ENCODE measurements at places on chromosomes 6 and 20. TPM values are rescaled to one million over a fixed set of nuclear protein-coding genes. Genes with fewer than 3 reads are reported as not detected.

TP53RK gene
- total RNA-seq, result 18.8 TPM

RAD21L1 gene
- not detected for total RNA-seq

NRSN1 gene
- total RNA-seq, result not detected

LRRN4 gene
- total RNA-seq, result not detected

ADGRF1 gene
- total RNA-seq, result not detected

OR2H1 gene
- total RNA-seq, result not detected

DYNLRB1 gene
- 65.9 TPM for total RNA-seq

OR2B6 gene
- not detected for total RNA-seq

FGD2 gene
- 435 TPM for total RNA-seq

ULBP1 gene
- 1.9 TPM for total RNA-seq

ANKEF1 gene
- 2.0 TPM for total RNA-seq

SUPT3H gene
- total RNA-seq, result 9.9 TPM

IL20RA gene
- not detected for total RNA-seq

DNA sequence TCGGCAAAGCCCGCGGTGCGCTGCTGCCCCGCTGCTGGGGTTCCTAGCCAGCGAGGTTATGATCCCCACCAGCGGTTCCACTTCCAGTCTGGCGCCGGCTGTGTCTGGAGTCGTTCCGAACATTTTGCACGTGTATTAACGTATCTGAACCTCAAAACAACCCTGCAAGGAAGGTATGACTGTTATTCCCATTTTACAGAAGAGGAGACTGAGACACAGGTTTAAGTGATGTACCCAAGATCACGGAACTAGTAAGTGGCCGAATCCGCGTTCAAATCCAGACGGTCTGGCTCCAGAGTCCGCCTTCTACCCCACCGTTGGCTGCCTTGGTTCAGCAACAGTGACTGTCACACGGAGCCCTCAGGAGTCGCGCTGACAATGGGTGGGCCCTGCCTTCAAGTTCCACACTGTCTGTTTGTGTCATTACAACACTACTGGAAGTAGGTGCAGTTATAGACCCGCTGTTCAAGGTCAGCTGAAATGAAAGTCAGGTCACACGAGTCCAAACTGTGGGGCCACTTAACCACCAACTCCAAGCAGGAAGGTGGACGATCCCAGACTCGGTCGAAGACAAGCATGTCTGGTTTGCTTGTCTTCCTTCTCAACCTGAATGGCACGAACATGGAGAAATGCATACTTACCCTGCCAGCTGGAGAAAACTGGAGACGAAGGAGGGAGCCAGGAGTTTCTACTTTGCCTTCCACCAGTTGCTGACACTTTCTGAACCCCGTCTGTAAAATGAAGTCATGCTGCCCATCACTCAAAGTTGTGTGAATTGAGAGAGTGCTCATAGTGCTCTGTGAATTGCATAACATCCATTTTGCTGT, 803 bp upstream of the SRXN1 start:
- no peak for DNase-seq

DNA sequence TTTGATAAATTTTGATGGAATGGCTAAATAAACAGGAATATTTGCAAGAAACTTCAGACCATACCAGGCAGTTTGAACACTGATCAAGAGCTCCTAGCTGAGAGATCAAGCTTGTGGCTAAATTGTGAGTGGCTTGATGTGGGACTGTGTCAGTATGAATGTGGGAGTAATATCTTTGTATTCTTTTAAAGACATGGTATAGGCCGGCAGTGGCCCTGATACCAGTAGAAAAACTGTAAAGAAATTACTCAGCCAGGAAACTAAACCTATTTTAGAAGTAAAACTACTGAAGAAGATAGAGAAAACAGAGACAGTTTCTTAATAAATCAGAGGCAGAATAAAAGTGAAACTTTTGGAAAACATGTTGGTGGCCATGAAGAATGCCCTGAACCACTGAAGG, 608.4 kb upstream of the SYNCRIP start:
- no peak for DNase-seq

DNA sequence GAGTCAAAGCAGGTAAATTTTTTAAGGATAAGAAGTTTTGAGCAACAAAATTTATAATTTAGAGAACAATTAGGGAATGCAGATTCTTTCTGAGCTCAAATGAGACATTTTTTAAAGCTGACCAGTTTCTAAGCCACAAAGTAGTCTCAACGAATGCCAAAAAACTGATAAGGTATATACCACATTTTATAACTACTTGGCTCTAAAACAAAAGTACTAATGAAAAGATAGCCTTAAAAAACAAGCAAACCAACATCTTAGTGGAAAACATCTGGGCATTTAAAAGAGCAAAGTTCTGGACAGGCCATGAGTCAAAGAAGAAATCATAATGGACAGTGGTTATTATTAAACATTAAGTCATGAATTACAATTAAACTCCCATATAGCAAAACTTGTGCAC, 23.2 kb upstream of the RNF146 start:
- DNase-seq, result no peak

GRCh38 chr6:146433881-146434731, 109.5 kb upstream of the RAB32 start:
- DNase-seq, result no peak

- no peak for DNase-seq
Observed at GRCh38 chr6:1176567-1176966, 135.3 kb upstream of the FOXQ1 start.

- DNase-seq, result no peak
Observed at GRCh38 chr6:133376743-133377142, 135.6 kb downstream of the EYA4 start.

DNA sequence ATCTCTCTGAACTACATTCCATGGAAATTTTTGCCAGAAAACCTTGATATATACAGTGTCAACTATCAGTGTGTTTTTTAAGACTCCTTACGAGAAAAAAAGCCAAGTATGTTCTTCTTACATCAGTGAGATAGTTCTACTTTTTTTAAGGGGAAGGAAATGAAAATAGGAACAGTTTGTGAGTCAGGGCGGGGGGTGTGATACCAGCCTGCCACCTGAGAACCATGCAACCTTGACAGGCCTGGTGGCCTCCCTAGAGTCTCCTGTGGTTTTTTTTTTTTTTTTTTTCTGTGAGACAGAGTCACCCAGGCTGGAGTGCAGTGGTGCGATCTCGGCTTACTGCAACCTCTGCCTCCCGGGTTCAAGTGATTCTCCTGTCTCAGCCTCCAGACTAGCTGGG, 96.3 kb upstream of the GCM1 start:
- peak; percentile 42 for DNase-seq

DNA sequence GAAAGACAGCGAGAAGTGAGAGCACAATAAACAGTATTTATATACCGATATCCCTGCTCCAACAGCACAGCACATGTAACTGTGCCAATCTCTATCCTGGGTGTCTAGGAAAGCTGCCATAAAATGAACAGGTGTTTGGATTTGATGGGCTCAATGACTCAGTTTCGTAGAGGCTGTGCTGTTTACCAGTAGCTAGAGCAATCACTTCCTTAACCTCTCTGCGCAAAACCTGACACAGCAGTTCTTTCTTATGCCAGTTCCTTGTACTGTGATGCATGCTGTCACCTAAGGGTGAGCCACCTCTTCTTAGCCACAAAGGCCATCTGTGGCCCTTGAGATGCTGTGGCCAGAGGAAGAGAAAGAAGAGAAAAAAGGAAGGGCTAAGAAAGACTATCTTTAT, 59.3 kb downstream of the SHPRH start:
- no peak for DNase-seq

- no peak for DNase-seq
Observed at GRCh38 chr6:35718911-35719381, 17.9 kb upstream of the ARMC12 start.

DNA sequence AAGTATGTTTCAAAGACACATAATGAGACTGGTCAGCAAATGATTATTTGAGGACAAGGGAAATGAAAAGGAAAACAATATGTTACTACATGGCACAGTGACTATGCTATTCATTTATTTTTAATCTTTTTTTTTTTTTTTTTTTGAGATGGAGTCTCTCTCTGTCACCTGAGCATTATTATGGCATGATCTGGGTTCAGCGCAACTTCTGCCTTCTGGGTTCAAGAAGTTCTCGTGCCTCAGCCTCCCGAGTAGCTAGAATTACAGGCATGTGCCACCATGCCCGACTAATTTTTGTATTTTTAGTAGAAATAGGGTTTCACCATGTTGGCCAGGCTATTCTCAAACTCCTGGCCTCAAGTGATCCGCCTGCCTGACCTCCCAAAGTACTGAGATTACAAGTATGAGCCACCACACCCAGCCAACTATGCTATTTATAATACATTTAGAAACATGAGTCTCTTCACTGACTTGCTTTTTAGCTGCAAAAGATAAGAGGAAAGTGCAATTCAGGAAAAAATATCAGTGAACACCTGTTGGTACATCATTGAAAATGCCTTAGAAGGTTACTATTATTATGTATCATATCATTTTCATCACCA, 3.4 kb downstream of the CALHM4 start:
- DNase-seq, result no peak

- DNase-seq, result no peak
Observed at GRCh38 chr6:109507490-109508072, 24.6 kb upstream of the ZBTB24 start.

GRCh38 chr20:32204205-32205109, 3.1 kb downstream of the PLAGL2 start:
- DNase-seq, result no peak

- DNase-seq, result no peak
Observed at GRCh38 chr6:138521790-138522189, 22.5 kb upstream of the NHSL1 start.

DNA sequence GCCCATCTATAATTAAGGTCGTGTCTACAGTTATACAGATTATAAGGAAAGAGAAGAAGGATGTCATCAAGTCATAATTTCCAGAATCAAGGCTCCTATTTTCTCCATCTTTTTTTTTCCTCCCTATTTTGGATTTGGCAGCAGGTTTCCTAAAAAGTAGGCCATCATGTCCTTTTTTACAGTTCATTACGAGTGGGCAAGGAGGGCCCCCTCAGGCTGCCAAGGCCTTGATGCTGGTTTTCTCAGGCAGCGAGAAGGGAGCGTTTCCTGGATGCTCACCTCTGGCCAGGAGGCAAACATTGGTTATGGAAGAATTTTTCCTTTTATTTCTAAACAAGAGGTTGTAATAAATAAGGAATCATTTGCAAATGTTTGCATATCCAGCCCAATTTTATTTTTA, 414.6 kb downstream of the DHX35 start:
- DNase-seq, result no peak

- DNase-seq, result no peak
Observed at GRCh38 chr6:50285735-50286134, 236.0 kb upstream of the DEFB112 start.

GRCh38 chr6:158910484-158911440, 89.2 kb downstream of the RSPH3 start:
- DNase-seq, result peak; percentile 36

DNA sequence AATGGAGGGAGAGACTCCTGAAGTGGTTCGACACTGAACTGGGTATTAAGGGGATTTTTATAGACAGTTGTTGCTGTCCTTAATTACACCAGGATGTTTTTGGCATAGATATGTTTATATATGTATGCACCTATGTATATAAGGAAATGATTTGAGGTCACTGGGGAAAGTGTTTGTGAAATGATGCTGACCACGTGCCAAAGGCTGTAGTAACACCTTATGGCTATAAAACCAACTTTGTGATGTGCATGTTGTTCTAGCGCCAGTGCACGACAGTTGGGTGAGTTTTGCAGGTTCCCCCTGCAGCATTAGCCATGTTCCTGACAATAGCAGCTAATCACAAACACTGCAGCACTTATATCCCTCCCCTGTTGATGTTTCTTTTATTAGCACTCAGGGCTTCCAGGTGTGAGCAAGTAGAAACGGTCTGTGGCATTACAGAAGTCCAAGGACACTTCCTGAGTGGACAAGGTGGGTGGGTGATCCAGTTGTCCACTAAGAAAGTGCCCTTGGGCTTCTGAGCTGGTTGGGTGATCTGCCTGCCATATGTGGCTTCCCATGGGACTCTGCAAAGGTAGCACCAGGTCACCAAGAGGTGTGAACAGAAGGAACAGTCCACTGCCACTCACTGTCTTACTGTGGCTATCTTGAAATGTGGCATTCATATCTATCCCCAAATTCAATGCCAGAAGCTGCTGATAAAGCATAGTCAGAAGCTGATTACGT, 63.0 kb upstream of the RBM24 start:
- DNase-seq, result no peak

- peak; percentile 45 for DNase-seq
Observed at GRCh38 chr6:10720265-10720959, 2.5 kb upstream of the TMEM14C start.

DNA sequence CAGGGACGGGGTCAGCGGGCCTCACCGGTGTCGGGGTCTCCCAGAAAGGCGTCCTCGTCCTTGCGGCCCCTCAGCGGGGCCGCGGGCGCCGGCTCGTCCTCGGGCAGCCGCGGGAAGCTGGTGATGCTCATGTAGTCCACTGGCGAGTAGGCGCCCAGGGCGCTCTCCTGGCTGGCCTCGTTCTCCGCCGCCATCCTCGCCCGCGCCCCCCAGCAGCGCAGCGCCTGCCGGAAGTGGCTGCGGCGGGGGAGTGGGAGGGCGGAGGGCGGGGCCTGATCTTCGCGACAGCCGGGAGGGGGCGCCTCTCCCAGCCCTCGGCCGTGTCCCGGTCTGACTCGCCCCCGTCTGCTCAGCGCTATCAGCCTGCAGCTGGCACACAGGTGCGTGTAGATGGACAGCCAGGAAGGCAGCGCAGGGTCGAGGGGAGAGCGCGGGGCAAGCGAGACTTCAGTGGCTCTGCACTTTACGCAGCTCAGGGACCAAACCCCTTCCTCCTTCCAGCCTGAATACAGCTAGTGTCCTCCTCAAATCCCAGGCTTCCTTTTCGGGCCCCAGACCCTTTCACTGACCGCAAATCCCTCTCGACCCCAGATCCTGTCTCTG, at the start of gene GGT7:
Gene GGT7 (minus strand): TSS at position 235 of the 603 bp plus-strand sequence. CDS start 41 bp downstream, at position 194.
- peak; percentile 84 for DNase-seq

- DNase-seq, result no peak
Observed at GRCh38 chr6:62652692-62653328, 366.8 kb upstream of the KHDRBS2 start.

DNA sequence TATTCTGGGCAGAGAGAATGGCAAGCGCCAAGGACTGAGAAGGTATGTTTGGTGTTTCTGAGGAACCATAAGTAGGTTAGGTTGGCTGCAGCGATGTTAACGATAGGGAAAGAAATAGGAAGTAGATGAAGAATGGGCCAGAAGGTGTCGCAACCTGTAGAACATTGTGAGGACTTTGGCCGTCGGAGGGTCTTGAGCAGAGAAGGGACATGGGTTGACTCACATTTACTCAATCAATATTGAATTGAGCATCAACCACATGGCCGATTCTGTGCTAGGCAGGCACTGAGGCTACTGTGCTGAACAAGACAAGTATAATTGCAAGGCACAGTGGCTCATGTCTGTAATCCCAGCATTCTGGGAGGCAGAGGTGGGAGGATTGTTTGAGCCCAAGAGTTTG, 26.8 kb upstream of the RPN2 start:
- DNase-seq, result no peak

- DNase-seq, result peak; percentile 78
Observed at GRCh38 chr6:73523434-73524123, 2.7 kb upstream of the EEF1A1 start.

GRCh38 chr20:62805711-62806382, 1.2 kb downstream of the OGFR start:
- no peak for DNase-seq

GRCh38 chr6:158475344-158476302, 84.3 kb upstream of the TMEM181 start:
- DNase-seq, result no peak

- DNase-seq, result no peak
Observed at GRCh38 chr20:62850333-62850974, 11.2 kb downstream of the TCFL5 start.

- peak; percentile 70 for DNase-seq
Observed at GRCh38 chr6:36094753-36095496, 35.4 kb upstream of the MAPK13 start.
